Kidney glomerular epithelial cell (primary cell): ENCODE measurements at places on chromosomes 2 and 18.

GRCh38 chr2:216546641-216547403 is 48.2 kb downstream of the RPL37A start:
- no peak for DNase-seq

DNA sequence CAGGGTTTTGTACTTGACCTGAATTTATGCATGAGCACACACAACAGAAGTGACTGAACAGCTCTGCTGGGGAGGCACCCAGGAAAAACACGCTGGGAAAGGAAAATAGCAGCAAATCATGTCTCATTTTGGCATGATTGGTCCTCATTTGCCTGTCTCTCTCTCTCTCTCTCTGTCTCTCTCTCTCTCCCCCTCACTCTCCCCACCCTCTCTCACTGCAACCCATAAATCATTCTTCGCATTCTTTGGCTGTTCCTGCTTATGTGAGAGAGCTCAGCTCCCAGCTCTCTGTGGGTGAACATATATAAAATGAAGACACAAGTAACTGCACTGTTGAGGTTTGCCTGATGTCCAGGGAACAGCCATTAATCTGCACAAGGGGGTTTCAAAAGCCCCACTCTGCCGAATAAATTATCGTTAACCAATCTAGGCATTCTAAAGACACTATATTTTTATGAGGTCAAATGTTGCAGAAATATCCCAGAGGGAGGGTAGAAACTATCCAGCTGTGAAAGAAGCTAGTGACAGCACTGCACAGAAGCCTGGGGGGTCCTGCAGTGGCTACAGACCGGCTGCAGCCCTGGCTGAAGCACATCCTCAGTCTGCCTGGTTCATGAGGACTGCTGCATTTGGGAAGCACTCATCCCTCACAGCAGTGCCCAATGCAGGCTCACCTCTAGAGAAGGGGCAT is 260.3 kb downstream of the AFF3 start:
- peak; percentile 96 for DNase-seq

GRCh38 chr2:164896634-164897355 is 55.2 kb upstream of the COBLL1 start:
- DNase-seq, result peak; percentile 41

DNA sequence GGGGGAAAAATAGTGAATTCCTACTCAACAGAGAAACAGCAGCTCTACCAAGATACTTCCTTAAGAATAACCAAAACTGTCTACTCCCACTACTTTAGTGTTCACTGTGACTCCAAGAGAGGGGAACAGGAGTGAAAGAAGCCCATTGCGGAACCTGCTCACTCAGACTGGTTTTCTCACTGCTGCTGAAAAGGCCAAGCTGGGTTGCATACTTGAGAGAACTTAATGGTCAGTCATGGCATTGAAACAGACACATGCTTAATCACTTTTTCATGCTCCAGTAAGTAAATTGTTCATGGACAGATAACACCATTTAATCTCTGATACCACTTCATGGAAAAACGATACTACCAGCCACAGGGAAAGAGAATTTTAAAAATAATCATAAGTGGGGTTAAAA is 35.7 kb upstream of the SLC8A1 start:
- DNase-seq, result peak; percentile 92

DNA sequence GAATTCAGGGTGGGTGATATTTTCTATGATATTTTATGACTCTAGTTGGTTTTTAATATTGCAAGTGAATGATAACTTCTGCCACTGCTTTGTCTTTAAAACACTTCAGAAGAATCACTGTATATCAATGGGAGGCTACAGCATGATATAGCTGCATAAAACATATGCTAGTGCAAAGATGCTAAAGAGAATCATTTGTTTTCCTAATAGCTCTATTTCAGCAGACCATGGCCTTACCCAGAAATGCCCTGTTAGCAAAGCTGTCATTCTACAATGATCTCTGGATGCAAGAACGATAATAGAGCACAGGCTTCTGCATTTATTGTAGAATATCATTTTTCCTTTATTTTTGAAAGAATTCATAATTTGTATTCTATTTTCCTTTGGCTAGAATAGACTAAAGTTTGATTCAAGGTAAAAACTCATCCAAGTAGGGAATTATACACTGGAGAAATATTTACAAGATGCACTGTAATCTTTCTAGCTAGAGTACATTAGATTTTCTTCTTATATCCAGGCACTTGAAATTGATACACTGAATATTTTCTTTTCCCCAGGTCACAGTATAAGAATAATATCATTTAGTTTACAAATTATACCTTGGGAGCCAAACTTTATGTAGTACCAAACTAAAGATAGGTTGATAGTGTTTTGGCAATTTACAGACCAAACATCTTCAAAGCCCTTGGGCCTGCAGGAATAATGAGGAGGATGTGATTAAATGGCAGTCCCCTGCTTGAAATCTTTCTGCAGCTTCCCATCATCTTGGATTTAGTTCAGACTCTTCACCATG is 252.6 kb upstream of the LINC00305 start:
- no peak for DNase-seq

DNA sequence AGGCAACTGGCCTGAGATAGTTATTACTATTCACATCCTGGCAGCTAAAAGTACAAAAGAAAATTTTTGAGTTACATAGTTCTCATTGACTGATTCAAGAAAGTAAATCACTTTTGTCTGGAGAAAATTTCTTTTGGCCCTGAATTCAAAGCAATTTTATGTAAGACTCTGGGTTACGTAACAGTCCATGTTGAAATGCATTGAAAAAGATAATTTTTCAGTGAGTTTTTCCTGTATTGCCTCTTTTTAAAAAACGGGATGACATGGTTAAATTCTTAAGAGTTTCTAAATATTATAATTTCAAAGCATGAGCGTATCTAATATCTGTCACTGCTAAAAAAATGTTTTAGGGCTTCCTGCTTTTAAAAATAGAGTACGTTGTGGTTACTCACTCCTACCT is 72.7 kb downstream of the ANKRD12 start:
- DNase-seq, result no peak

GRCh38 chr2:20617081-20617575 is 33.8 kb downstream of the HS1BP3 start:
- no peak for DNase-seq
